Effector memory CD8-positive, alpha-beta T cell (primary cell): ENCODE measurements at places on chromosomes 12 and 14.

- DNase-seq = no peak
These were observed 485.4 kb downstream of the NAV3 start for GRCh38 chr12:78316136-78316535.

- no peak for DNase-seq
These were observed 361.8 kb downstream of the TMEM121 start for GRCh38 chr14:105888151-105888550.

GRCh38 chr14:89430391-89431236 is 13.6 kb upstream of the FOXN3 start:
- DNase-seq = peak; percentile 56

- DNase-seq = no peak
These were observed at the start of gene SLC7A8 for GRCh38 chr14:23183479-23183878. SLC7A8 (minus strand) TSS chr14:23183660; CDS start chr14:23182914, 746 bp downstream.

GRCh38 chr14:101878211-101878821 is 86.1 kb upstream of the DYNC1H1 start:
- no peak for DNase-seq

GRCh38 chr12:107101651-107102050 is 8.3 kb upstream of the CRY1 start:
- DNase-seq = no peak

DNA sequence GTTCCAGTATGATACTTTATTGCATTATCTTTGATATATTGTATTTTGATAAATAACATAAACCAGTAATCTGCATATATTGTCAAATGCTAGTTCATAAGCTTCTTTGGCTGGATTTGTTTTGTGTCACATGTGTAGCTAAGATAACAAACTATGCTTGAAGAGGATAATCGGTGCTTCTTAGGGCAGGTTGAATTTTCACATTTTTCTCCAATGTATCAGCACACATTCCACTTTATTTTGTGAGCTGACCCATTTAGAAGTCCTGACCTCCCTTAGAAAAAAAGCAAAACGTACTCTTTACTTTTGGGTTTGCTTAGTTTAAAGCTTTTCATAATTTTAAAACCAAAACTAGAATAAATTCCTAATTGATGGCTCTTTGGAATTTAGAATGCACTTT is 277.7 kb upstream of the DDHD1 start:
- DNase-seq = no peak

DNA sequence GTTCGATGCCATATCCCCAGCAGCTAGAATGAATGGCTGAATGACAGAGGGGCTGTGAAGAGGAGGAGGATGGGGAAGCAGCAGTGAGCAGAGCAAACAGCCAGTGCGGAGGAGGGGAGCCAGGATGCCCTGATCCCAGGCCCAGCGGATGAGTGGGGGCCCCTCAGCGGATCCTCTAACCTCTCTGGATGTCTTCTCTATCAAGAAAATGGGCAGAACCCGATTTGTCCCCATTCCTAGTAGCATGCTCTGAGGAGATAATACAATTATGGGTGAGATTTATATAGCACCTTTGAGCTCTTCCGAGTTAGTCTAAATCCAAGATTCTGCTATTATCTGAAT is 30.0 kb upstream of the RPLP0 start:
- DNase-seq = no peak

DNA sequence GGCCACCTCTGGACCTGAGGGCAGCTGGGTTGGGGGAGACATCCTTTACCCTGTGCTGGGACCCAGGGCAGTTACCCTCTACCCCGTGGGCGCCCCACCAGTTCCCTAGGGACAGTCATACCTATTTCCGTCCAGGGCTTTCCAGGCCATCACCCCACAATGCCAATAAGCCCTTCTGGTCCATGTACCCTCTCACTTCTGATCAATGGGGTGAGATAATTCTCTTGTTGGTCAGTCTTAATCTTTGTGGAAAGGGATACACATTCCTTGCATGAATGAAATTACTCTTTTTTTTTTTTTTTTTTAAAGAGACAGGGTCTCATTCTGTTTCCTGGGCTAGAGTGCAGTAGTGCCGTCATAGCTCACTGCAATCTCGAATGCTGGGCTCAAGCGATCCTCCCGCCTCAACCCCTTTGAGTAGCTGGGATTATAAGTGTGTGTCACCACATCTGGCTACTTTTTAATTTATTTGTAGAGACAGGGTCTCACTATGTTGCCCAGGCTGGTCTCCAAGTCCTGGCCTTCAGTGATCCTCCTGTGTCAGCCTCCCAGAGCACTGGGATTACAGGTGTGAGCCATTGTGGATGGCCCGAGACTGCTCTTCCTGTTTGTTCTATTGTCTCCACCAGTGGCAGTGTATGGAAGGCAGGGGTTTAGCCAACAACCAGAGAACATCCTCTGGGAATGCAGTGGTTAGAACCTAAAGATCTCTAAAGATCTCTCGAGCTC is 46.3 kb upstream of the STON2 start:
- DNase-seq = no peak

DNA sequence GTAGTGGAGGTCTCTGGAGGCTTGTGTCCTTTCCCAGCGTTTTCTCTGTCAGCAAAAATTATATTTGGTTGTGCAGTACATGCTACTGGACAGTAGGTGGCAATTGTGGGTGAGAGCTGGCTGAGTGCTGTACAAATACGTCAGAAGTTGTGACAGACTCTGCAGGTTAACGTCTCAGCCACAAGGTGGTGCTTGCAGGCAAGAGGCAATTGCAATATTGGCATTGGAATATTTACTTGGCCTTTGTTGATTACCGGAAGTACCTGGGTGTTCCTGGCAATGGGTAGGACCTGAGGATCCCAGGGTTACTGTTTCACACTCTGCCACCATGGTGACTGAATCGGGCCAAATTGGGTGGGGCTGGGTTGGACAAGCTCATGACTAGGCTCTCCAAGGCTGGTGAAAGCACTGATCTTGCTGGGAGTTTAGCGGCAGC is 333.9 kb upstream of the LMO3 start:
- DNase-seq = no peak

DNA sequence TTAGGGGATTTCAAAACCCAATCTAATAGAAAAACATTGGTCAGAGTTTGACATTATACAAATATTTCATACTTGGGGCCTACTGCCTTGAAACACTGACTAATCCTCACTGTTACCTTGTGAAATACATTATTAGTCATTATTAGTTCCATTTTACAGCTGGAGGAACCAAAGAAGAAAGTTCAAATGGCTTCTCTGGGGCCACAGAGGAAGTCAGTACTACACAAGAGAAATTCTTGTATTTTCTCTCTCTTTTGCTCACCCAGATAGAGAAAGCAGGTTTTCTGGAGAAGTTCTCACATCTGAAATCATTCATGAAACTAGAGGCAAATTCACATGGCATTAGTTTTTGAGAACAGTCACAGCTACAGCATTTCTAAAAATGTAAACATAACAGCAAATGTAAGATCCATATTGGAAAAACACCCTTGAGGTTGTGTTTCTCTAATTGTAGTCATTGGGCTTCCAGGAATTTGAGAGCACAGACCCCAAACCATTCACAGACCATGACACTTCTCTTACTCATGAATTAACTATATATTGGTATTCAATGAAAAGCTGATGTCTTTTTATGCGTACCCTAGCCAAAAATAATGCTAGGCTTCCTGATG is 83.0 kb downstream of the LLPH start:
- no peak for DNase-seq

- DNase-seq = no peak
These were observed 13.7 kb downstream of the FLVCR2 start for GRCh38 chr14:75591987-75592575.

GRCh38 chr12:14771651-14772137 is 31.6 kb downstream of the WBP11 start:
- peak; percentile 30 for DNase-seq

DNA sequence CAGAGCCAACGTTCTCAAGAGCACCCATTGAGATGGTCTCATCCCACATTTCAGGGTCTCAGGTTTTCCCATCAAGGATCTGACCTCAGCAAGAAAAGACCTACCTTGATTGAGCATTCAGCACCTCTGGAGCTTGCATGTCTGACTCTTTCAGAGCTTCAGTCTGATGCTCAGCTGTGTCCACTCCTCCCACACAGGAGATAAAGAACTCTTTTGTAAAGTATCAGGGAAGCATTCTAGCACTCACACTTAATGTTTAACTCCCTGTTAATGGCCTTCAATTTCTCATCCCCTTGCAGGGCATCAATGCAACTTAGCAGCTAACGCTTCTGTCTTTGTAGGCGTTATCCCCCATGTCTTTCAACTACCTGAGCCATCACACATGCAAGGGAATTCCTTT is 124.1 kb downstream of the GALC start:
- DNase-seq = no peak

- DNase-seq = no peak
These were observed 150.6 kb downstream of the ADCK1 start for GRCh38 chr14:77950371-77951063.

GRCh38 chr14:21989090-21989489 is 315.5 kb upstream of the OR4E1 start:
- DNase-seq = no peak

DNA sequence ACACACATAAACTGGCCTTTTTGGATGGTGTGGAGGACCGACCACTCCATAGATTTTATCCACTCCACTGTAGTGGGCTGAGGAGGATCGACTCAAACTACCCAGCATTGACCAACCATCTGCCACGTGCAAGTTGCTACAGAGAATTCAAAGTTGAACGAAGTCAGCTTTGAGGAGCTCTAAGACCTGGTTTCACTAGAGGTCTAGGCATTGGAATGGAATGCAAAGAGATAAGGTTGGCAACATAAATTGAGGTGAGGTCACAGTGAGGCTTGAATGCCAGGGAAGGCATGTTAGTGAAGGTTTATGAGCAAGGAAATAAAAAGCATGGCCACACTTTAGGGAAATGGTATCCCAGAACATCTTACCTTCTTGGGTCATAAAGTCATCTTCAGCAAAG is 14.5 kb downstream of the VWF start:
- no peak for DNase-seq

GRCh38 chr12:48389409-48389808 is 38.7 kb upstream of the ZNF641 start:
- no peak for DNase-seq

DNA sequence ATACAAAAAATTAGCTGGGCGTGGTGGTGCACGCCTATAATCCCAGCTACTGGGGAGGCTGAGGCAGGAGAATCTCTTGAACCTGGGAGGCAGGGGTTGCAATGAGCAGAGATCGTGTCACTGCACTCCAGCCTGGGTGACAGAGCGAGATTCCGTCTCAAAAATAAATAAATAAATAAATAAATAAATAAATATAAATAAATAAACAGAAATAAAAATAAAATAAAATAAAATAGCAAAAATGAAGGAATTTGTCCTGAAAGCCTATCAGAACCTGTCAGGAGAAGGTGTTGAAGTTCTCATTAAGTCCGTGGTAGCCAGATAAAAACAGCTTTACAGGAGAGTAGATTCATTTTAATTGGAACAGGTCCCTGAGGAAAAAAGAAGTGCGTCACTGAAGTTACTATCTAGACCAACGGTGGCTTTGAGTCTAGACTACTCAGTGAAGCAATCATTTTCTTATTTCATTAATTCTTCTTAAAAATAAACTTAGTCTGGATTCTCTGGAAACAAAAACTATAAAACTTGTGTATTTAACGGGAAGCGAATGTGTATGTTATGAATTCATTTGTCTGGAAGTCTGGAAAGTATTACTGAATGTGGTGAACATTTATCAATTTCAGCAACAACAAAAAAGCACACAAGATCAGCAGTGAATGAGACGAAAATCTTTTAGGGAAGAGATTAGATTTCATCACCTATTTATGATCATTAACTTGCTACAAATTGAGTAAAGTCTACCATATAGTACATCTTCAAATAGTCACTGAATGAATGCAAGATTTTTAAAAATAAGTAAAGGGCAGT is 248.5 kb upstream of the PDE3A start:
- no peak for DNase-seq

- DNase-seq = no peak
These were observed 122.2 kb downstream of the AEBP2 start for GRCh38 chr12:19561411-19561961.

DNA sequence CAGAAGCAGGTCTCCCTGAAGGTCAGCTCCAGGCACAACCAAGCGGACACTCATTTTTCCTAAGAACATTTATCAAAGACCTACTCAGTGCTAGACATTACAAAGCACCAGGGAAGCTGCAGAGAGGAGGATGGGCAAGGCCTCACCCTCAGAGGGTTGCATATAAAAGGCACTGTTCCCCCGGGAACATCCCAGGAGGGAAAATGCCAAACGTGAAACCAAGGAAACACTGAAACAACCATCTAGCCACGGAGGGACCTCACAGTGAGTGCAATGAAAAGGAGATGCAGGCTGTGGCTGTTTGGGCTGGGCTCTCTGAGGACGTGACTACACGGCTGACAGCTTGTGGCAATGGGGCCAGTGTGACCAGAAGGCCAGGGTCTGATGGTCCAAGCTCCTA is 117.4 kb upstream of the VASH1 start:
- no peak for DNase-seq

- no peak for DNase-seq
These were observed 5.9 kb upstream of the BHLHE41 start for GRCh38 chr12:26130728-26131127.

- no peak for DNase-seq
These were observed 361.9 kb upstream of the FKBP4 start for GRCh38 chr12:2432856-2433255.
